ENCODE measurements at places on chromosomes 4 and X.

DNA sequence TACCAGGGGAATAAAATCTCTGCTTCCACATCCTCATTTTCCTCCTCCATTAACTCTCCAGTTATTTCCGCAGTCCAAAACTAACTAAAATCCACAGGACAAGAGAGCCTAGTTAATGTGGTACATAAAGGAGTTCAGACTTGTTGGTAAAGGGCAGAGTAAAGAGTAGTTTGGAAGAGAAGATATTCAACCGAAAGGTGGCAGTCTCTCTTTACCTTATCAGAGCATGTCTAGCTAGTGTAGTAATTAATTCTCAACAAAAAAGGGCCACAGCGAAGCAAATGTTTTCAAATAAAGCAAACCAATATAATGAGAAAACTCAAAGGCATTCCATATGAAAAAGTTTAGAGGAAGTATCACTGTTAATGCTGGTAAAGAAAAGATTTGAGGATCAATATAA lies 286.5 kb downstream of the GLUD2 start:
- DNase-seq, result no peak

GRCh38 chr4:96744676-96745075 lies 904.8 kb downstream of the PDHA2 start:
- no peak for DNase-seq

GRCh38 chr4:100945789-100946188 lies 401.5 kb downstream of the PPP3CA start:
- DNase-seq, result no peak

DNA sequence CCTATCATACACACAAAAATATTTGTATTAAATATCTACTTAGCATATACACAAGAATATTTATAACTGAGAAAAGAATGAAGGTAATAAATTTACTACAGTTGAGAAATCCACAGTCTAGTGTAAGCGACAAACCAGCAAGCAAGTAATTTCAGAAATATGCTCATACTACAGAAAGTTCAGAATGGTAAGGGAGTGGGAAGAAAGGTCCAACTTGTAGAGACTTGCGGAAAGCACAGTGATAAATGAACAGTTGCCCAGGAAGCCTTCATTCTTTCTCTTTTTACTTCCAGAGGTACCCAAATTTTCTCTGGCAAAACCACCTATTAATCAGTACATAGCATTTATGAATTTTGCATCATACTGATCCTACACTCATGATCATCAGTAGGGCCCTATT lies 438.1 kb upstream of the PCDH10 start:
- DNase-seq, result no peak

DNA sequence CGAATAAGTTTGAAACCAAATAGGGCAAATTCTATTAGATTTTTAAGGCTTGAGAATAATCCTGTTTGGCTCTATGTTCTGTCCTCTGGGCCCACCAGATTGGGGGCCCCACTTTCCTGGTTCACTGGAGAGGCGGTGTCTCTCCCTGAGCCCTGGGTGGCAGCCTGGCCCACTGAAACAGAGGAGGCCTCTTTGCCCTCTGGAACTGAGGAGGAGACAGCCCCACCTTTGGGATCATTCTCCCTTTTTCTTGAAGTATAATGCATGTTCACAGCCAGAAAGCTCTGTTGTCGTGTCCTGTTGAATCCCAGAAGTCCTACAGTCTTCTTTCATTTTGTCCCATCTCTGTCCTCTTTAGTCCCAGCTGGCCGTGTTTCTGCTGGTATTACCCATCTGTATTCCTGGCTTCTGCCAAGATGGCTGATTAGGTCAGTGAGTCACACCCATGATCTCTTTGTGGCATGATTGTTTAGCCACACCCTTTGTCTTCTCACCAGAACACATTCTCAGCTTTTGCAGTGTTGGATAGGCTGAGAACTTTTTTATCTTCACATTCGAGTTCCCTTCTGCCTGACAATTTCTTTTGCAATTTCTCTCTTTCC lies 8.1 kb upstream of the TBC1D25 start:
- DNase-seq, result peak; percentile 38

Data from activated CD4-positive, alpha-beta T cell treated with anti-CD3 and anti-CD28 coated beads, Interleukin-2, Interleukin-6, amounts not matched to agents 100 ng/mL and 50 ng/mL, durations not matched to agents 16 hours and 8 hours (primary cell).